Anterior cingulate cortex (tissue), 58 donors: ENCODE measurements at places on chromosomes 5 and 9.

DNA sequence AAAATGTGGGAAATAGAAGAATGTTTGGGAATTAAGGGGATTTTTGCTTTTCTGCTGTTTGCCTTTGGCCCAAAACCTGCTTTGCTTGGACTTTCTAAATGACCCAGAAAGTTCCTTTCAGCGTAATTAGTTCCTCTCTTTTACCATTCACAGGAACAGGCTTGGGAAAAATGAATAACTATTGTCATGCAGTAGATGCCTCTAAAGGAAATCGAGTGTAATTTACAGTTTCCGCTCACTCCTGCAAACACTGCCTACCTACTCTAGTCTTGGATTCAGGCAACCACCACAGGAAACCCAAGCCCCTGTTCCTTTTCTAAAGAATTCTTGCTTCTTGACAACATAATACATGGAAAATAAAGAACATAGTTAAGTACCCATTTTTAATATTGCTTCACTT, 25.0 kb downstream of the TTC23L start:
- DNase-seq = no peak

- DNase-seq = no peak
Observed at GRCh38 chr5:143946837-143947236, 134.9 kb downstream of the HMHB1 start.

GRCh38 chr5:72951671-72952468, 4.0 kb upstream of the FCHO2 start:
- DNase-seq = no peak

GRCh38 chr5:96279801-96280542, 153.1 kb downstream of the PCSK1 start:
- DNase-seq = no peak

DNA sequence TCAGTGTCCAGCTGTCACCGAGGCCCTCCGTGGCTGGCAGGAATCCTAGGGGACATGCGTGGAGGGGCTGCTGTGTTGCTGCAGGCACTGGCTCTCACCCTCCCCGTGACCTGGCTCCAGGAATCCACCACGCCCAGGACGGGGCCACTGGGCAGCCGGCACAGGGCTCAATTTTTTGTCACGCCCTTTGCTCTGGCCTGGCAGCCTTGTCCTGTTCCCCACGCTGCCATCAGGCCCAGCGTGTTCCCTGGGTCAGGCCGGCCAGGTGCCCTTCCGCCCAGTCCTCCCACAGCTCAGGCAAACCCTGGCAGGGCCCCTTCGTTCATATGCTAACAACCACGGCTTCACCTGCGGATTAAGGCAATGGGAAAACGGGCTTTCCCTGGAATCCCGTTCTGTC, 37.3 kb downstream of the PROP1 start:
- no peak for DNase-seq

GRCh38 chr5:159166416-159166815, 42.9 kb downstream of the RNF145 start:
- no peak for DNase-seq

GRCh38 chr5:162638849-162639248, 571.3 kb downstream of the GABRG2 start:
- DNase-seq = no peak

DNA sequence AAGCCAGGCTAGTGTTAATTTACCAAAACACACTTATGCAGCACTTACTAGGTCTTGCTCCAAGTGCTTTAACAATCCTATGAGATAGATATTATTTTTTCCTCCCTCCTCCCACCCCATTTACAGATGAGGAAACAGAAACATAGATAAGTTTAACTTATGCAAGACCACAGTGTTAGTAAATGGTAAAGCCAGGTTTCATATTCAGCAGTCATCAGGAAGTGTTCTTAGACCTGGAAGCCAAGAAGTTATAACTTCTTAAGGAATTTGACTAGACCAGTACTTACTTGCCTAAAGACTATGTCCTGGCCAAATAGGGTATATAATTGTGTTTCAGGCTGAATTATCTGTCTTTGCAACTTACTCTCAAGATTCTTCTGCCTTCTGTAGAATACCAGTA, 15.9 kb downstream of the ABHD17B start:
- DNase-seq = no peak

DNA sequence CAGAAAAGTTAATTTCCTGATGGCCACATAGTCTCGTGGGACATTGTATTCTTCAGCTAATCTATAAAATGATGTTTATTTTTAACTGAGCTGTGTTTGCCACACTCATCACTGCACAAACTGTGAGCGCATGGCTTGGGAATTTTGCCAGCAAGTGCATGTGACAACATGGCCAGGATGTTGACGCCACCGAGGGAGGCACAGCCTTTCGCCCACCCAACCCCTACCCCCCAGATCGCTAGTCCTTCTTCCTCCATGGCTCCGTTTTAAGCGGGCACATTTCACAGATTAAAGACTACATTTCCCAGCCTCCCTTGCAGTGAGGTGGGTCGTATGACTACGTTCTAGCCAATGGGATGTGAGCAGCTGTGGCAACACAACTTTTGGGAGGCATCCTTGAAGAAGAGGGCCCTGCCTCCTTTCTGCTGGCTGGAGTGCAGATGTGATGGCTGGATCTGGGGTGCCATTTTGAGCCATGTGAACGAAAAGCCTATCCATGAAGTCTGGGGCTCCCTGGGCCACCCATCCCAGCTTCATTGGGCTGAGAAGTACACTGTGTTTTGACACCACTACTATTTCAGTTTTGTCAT, 7.9 kb downstream of the NRARP start:
- no peak for DNase-seq

GRCh38 chr9:7103367-7103766, 345.6 kb downstream of the KDM4C start:
- no peak for DNase-seq

DNA sequence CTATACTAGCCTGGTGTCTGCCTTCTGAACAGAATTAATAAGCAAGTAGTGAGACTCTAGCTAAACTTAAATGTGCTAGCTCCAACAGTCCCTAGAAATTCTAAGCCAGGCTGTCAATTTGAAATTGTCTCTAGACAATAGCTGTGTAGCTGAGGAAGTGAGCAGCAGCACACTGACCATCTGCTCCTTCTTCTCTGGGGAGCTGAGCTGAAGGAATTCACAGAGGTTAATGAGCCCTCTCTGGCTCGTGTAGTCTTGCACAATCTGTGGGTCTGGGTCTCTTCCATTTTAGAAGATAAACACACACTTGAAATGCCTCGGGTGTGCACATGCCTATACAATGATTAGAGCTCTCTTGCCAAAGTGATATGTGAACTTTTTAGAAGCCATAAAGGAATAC, 63.5 kb upstream of the BARX1 start:
- no peak for DNase-seq

- DNase-seq = no peak
Observed at GRCh38 chr5:158880483-158881001, 219.2 kb downstream of the EBF1 start.

- no peak for DNase-seq
Observed at GRCh38 chr9:107523539-107523938, 34.0 kb upstream of the KLF4 start.

DNA sequence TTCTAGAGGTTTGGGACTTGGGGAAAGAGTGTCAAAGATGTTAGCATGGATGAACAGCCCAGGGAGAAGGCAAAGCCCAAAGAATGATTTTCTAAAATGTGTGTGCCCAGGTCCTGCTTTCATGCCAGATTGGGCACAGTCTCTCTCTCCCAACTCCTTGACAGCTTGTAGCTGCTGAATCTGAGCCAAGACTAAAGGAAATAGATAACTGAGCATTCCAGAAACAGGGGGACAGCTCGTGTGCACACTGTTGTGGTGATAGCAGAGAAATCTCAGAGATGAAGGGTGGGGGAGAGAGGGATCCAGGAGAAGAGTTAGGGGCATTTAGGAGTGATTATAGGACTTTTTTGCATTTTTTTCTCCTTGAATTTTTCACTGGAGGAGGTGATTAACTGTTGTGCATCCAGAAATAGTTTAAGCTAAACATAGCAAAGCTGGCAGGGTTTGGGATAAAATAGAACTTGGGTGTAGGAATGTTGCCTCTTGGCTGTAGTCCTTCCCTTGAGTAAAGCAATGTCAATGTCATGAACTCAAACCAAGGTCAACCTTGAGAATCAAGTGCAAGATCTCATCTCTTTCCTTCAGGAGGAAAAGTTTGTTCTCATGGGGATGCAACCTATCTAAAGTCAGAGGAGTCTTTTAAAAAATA, 245.9 kb downstream of the SH3GL2 start:
- no peak for DNase-seq

GRCh38 chr9:133261103-133261752, 13.8 kb downstream of the ABO start:
- DNase-seq = no peak

GRCh38 chr9:73095425-73095824, 56.2 kb upstream of the ANXA1 start:
- no peak for DNase-seq

DNA sequence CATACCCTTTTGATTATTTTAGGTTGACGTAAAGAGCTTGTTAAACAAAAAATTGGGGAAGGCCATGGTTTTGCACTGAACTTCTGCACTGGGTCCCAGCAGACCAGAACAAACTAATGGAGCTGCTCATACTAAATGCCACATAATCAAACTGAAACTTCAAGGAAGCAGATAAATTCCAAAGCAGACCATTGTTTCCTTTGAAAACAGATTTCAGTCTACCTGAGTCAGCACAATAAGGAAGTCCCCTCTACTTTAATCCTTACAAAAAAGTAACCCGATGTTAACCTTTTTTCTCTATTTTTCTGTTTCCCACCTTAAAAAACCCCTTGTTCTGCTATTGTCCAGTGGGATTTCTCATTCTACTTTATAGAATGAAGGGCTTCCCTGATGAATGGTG, 39.2 kb downstream of the WDR36 start:
- no peak for DNase-seq

DNA sequence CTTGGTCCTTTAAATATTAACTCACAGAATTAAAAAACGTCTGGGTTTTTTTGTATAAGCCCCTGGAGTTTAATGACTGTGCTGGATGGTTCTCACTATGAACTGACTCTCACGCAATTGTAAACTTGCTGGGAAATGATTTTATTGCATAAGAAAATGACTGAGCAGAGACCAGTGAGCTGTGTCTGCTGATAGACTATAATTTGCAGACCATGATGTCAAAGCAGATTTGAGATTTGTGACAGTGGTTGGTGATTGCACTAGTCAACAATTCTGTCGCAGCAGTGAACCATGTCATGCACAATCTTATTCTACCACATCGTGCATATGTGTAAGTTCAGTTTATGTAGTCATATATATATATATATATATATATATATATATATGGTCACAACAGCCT, 85.7 kb upstream of the C9orf72 start:
- no peak for DNase-seq

DNA sequence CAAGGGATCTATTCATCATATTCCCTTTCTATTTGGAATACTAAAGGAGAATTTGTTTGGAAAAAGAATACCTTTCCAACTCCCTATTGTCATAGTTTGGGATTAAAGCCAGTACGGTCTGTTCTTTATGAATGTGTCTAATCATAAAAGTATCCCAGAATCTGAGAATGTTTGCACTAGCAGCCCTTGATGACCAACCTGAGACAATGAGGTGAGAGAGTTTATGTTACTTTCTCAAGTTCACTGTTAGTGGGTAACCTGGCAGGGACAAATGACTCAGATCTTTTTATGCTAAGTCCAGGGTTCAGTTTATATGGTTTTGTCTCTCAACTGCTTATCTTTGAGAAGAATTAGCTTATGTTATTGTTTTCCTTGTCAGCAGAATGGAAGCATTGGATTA, 25.3 kb upstream of the TLR4 start:
- DNase-seq = no peak

DNA sequence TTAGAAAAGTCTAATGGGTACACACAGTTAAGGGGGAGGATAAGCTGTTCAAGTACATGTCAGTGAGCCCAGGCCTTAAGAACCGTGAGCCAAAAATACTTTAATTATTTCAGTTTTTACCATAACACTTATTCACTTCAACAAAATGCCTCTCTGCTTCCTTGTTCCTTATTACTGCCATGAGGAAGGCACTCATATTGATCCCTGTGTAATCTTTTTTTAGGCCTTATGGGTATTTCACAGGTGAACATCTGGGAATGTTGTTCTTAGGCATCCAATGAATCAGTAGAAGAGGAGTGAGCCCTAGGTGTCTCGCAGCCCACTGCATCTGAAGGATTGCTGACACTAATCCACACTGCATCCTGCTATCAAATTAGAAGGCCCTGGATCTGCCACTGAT, 13.5 kb upstream of the DMAC1 start:
- DNase-seq = no peak

- no peak for DNase-seq
Observed at GRCh38 chr5:116497631-116498030, 77.0 kb downstream of the SEMA6A start.

DNA sequence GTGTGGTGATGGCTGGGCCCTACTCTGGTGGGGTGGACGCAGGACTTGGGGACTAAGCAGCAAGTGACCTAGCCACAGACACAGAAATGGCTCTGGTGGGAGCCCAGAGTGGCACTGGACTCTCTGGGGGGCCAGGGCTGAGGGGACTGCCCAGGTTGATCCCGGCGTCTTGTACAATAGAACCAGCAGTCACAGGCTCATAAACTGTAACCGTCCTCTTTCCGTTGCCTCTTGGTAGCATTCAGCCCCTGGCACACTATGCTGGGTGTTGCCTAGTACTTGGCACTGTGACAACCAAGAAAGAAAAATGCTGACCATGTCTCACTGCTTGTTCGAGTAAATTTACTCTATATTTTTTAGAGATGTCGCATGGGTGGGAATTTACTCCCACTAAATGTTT, 80.5 kb downstream of the DAB2IP start:
- no peak for DNase-seq
